ENCODE measurements at places on chromosomes 11 and 22.

DNA sequence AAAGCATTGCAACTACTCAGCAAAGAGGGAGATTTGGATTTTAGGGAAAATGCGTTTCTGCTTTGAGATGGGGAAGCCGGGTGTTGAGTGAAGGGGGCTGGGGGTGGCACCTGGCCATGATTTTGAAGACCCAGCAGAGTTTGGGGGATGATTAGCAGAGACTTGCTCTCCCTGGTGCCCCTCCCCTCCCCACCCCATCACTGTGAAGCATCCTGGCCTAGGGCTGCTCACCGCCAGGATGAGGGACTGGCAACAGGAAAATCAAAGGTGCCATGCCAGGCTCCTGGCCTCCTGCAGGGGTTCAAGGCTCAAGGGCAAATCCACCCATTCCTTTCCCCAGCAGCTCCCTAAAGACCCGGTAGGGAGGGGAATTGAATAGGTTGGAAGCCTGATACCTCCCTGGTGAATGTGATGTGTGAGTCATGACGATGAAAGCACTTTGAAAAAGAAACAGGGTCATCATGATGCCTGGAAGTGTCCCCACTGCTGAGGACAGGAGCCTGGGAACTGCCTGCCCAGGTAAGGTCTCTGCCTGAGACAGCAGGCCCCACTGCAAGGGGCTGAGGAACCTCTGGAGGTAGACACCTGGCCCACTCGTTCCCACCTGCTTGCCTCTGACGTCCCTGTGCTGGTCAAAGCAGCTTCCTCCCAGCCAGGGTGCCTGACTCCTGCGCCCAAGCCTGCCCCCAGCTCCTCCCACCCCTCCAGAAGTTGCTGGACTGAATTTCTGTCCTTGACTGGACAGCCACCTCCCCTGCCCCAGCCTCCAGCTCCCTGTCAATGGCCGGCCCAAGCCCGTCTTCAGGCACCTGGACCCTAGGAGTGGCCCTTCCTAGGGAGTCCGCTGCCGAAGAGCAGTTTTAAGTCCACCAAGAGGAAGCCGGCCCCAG lies 1.7 kb downstream of the CHST1 start:
- DNase-seq = no peak

GRCh38 chr11:79458709-79459108 lies 17.9 kb upstream of the TENM4 start:
- no peak for DNase-seq

DNA sequence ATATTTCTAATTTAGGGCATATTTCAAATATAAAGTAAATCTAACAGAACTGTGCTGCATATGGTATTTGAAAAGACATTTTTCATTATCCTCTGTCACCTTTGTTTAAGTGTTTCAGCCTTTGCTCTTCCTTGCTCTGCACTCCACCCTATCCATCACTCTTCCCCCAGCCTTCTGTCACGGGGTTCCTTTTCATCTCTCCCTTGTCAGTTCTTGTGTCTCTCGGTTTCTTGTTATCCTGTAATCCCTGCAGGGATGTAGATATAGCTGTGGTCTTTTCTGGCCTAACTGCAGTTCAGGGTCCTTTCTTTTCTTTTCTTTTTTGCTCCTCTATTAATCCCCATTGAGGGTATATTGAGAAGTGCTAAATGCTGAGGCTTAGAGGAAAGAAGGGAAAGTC lies 261.9 kb downstream of the DCDC1 start:
- DNase-seq = no peak

GRCh38 chr11:73176874-73177155 lies 34.7 kb upstream of the FCHSD2 start:
- DNase-seq = no peak

GRCh38 chr11:36258730-36259360 lies 30.4 kb downstream of the COMMD9 start:
- peak; percentile 84 for DNase-seq

DNA sequence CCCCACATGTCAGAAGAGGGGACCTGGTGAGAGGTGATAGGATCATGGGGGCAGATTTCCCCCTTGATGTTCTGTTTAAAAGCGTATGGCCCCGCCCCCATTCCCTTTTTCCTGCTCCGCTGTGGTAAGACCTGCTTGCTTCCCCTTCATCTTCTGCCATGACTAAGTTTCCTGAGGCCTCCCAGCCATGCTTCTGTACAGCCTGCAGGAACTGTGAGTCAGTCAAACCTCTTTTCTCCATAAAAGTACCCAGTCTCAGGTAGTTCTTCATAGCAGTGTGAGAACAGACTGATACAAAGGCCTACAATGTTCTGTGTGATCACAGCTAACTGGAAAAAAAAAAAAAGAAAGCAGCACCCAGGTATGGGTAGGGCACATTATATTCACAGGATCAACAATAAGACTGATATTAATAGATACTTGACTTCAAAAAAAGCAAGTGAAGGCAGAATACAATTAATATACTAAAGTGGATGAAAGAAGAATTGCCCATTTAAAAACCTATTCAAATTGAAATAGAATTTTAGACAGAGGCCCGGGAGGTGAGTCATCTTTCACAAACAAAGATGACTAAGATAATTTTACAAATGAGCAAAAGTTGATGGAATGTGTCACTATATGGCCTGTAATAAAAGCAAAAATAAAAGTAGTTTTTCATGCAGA lies 1.7 kb upstream of the OR52K1 start:
- DNase-seq = no peak

- no peak for DNase-seq
Observed at GRCh38 chr11:34328632-34328910, 29.2 kb downstream of the ABTB2 start.

DNA sequence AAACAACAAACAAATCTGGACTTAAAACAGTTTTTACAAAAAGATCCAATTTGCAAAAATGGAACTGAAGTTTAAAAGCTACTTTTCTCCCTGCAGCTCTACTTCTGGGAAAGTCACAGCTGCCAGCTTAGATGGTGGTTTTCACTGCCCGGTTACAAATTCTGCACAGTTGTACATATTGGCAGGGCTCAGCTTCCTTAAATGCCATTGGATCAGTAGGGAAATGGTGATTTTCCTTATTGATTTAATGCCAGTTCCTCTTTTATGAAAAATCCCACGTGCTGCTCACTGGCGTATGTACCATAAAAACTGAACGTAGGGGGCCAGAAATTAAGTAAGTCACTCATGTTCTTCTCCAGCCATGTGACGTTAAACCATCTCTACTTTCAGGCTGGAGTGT lies 22.8 kb downstream of the GRAP2 start:
- no peak for DNase-seq

- no peak for DNase-seq
Observed at GRCh38 chr22:29816539-29816938, 21.5 kb downstream of the ASCC2 start.

DNA sequence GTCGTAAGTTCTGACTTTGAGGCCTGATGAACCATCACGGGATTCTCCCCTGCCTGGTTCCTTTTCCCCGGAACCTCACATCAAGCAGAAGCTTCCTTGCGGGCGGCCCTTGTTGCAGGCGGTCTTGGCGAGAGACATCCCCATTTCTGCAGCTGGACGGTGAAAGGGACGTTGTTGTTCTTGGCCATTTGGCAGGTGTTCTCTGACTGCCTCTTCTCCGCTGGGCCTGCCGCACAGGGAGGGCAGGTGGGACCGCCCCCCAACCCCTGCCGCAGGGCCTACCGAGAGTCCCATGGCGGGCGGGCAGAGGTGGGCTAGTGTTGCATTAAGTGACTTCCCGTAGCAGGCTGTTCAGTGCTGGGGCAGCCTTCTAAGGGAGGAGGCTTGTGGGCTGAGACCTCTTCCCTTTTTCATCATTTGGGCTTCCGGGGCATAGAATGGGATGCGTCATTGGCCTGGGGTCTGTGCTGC lies 26.9 kb upstream of the GRAMD4 start:
- no peak for DNase-seq

GRCh38 chr11:6404342-6405051 lies 14.2 kb downstream of the SMPD1 start:
- DNase-seq = no peak

DNA sequence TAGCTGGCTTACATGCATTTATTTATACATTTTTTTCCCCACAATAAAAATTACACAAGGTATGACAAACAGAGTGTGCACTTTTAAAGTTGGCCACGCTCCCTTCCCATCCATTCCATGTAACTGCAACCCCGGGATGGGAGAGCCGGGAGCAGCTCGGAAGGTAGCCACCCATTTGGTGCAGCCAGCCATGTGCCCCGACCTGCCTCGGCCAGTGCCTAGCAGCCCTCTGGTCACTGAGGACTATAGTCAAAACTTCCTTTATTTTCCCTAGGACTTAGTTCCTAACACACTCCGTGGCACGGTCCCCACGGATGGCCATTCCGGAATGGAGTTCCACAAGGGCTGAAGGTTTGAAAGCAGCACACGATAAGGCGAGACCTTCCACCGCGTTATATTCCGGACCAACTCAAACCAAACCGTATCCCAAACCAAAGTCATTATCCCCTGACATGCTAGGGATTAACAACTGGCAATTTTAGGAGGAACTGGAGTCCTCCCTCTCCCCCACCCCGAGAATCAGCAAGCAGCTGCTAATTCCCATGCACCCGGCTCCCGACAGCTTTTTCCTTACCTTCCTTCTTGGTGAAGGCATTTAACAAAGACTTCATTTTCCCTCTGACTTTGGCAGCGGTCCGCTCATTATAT lies 426.4 kb downstream of the SHANK2 start:
- no peak for DNase-seq

- no peak for DNase-seq
Observed at GRCh38 chr22:47206666-47207218, 444.3 kb downstream of the TBC1D22A start.

- DNase-seq = no peak
Observed at GRCh38 chr11:93216511-93217101, 18.8 kb upstream of the SLC36A4 start.

GRCh38 chr22:27796829-27797519 lies 4.6 kb downstream of the MN1 start:
- DNase-seq = no peak

GRCh38 chr11:67391304-67392182 lies at the start of gene RAD9A:
TSS of gene RAD9A (plus strand) at chr11:67391986. CDS start at chr11:67392045, 59 bp downstream.
- peak; percentile 95 for DNase-seq

DNA sequence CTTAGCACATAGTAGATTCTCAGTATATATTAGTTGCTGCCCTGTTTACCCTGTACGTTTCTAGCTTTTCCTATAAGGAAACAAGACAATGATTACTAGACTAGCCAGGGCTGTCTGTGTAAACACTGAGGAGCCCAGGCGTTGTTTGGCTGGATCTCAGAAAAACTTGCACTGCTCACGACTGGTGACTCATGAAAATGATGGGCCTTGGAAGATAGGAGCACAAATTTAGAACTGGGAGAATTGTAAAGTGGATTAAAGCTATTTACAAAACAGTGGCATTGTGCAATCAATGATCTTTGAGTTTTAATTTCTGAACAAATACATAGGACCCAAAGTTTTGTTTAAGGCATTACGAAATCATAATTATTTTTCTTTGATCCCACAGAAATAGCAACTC lies 276.9 kb downstream of the FAM76B start:
- DNase-seq = no peak

GRCh38 chr11:32267679-32268187 lies 167.6 kb downstream of the WT1 start:
- DNase-seq = no peak

- DNase-seq = no peak
Observed at GRCh38 chr11:61071913-61072312, 30.4 kb upstream of the CD5 start.

DNA sequence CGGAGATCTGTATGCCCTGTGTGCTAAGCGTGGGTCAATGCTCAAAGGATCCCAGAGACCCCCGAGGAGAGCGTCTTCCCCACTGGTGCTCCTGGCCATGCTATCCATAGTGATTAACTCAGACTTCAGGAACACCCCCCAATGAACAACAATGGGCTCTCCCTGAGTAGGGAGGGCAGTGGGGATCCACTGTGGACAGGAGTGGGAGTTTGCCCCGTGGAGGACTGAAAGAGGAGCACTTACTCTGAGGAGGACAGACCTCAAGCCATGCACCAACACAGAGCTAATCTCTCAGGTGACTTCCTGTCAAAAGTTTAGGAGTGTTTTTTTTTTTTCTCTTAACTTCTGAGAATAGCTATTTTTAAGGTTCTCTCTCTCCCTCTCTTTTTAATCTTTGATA lies 24.4 kb downstream of the SLC1A2 start:
- DNase-seq = no peak

- DNase-seq = no peak
Observed at GRCh38 chr11:57641011-57641807, 8.5 kb downstream of the YPEL4 start.

GRCh38 chr11:3886985-3887384 lies 31.5 kb downstream of the STIM1 start:
- no peak for DNase-seq

GRCh38 chr11:117815262-117815803 lies 9.2 kb downstream of the FXYD2 start:
- DNase-seq = no peak

- DNase-seq = no peak
Observed at GRCh38 chr11:62648185-62648966, 2.0 kb upstream of the GANAB start.

GRCh38 chr11:125542709-125543108 lies 26.6 kb upstream of the EI24 start:
- DNase-seq = no peak

GRCh38 chr11:102831489-102832440 lies 11.6 kb downstream of the MMP3 start:
- DNase-seq = no peak
